ENCODE measurements at places on chromosomes 6 and 20.

- no peak for DNase-seq
Observed at GRCh38 chr6:106823732-106824351, 150.7 kb downstream of the CD24 start.

DNA sequence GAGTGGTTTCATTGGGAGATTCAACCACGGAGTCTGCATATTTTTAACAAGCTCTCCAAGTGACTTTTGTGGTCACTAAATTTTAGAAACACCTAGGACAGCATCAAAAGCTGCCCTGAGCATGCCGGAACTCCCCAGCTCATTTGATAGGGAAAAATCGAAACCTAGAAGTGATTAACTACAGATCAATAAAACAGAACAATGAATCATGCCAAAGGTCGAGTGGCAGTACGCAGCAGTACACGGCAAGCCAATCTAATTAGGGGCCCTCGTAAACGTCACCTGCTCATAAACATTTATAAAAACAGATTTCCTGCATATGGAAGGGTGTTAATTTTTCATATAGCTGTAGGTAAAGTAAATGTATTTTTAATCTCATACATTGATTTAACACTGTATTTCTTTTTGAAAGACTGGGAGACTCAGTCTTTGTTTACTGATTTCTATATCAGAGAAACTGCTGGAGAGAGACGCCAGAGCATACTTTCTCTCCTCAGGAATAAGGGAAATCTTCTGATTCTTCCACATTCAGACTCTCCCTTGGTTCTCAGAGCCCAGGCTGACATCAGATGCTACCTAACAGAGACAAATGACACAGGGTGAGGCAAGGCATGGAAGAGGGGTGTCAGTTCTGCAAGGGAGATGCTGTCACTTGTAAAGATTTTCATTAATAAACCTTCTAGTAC lies 232.5 kb downstream of the PTPRT start:
- DNase-seq = no peak

GRCh38 chr6:107132330-107132954 lies 17.1 kb upstream of the BEND3 start:
- DNase-seq = no peak

- DNase-seq = peak; percentile 74
Observed at GRCh38 chr6:157274471-157275226, 48.7 kb downstream of the TMEM242 start.

DNA sequence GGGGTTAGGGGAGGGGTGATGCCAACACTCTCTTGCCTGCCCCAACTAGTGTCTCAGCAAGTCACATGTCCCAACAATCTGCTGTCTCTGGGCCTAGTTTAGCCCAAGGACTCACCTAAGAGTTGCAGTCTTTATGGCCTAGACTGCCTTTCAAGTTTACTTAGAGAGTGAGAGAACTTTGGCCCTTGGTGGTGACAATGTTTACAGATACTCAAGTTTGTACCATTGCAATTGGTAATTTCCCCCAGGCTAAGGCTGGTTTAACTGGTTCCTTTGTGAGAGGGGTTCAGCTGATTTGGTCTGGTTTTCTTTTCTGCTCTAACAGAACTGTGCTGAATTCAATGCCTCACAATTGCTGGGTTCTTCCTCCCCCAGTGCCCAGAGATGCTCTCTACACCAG lies 1279.9 kb upstream of the EYS start:
- no peak for DNase-seq

GRCh38 chr6:141354191-141354955 lies 778.4 kb upstream of the GJE1 start:
- DNase-seq = no peak

GRCh38 chr6:16222826-16223225 lies 15.6 kb upstream of the GMPR start:
- no peak for DNase-seq

GRCh38 chr20:17044891-17045290 lies 181.9 kb upstream of the PCSK2 start:
- DNase-seq = no peak

- no peak for DNase-seq
Observed at GRCh38 chr6:72286911-72287311, 335.0 kb upstream of the KCNQ5 start.
